Brain (organoid and tissue), 16 donors: ENCODE measurements at places on chromosomes 1 and 21. TPM values are rescaled to one million over a fixed set of nuclear protein-coding genes. Genes with fewer than 3 reads are reported as not detected.

TFF3 gene
- 59.5 TPM for polyA plus RNA-seq

LEMD1 gene
- polyA plus RNA-seq = not detected

C1QB gene
- 106 TPM for polyA plus RNA-seq

DNA sequence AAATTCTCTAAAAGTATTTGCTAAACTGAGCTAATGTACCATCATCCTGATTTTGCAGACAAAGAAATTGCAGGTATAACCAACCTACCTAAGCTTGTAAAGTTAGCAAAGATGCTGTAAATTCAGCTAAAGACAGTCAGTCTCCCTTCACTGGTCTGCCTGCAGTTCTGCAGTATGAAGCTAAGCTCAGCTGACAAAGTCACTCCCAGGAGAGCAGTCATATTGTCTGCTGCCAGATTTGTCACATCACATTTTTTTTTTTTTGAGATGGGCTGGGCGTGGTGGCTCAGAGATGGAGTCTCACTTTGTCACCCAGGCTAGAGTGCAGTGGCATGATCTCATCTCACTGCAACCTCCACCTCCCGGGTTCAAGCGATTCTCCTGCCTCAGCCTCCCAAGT is 8.9 kb upstream of the CMPK1 start:
- no peak for DNase-seq

DNA sequence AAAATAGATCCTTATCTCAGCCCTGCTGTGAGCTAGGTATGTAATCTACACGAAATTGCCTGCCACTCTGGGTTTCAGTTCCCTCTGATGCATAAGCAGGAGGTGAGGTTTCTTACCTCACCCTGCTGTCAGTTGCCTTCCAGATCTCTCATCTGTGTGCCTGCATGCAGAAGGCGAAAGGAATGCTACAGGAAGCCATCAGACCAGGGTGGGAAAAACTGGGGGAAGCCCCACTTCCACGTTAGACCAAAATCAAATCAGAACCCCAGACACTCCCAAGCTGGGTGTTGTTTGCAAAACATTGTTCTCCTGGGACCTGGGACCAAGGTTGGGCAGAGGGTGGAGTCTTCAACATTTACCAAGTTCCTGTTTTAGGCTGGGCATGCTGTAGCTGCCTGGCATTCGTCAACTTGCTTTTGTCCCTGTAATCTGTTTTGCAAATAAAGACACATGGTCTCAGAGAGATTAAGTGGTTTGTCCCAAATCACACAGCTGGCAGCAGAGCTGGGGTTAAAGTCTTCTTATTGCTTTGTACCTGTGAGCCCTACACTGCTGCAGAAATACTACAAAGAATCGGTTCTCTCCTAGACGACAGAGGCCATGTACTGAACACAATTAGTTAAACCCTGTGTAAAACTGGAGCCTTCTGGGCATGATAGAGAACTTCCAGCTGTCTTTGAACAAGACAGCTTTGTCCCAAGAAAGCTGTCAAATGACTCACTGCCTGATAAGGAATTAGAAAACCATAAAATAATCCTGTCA is 389.7 kb upstream of the RUNX1 start:
- DNase-seq = no peak

DNA sequence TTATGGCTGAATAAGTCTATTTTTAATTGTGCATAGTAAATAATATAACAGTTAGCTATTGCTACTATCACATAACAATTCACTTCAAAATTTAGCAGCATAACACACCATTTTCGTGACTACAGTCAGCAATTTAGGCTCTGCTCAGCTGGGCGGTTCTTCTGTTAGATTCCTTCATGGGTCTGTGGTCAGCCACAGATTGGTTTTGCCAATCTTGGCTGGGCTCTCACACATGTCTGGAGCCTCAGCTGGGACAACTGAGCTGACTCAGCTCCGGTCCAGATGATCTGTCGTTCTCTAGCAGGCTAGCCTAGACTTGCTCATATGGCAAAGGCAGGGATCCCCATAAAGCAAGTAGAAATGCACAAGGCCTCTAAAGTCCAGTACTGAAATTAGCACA is 15.1 kb upstream of the CDC42BPA start:
- DNase-seq = no peak

DNA sequence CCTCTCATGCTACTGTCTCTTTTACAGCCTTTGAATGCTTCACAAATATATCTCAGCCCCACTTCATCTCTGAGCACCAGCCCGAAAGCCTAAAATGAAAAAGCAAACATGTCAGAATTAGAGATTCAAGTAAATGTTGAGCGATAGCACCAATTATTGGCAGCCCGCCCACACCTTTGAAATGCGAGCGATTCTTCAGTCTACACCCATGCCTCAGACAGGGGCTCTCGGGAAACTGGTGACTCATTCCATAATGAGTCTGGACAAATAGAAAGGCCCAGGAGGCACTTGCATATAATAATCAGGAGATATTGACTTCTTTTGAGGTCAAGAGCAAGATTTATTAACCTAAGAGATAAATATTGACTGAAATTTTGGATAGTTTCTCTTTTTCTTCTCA is 487.3 kb upstream of the PTBP2 start:
- DNase-seq = peak; percentile 25
